ENCODE measurements at places on chromosomes 11 and 22.
A peak's percentile ranks its signal among the peaks of the same experiment; 100 is the strongest.

- no peak for DNase-seq
These were observed 15.1 kb downstream of the IFITM10 start for GRCh38 chr11:1735271-1735670.

- no peak for DNase-seq
These were observed 1015.0 kb upstream of the RAG2 start for GRCh38 chr11:37613031-37613430.

GRCh38 chr22:32781695-32782094, 19.8 kb upstream of the TIMP3 start:
- no peak for DNase-seq

- peak; percentile 20 for DNase-seq
These were observed 41.8 kb downstream of the OSBPL5 start for GRCh38 chr11:3123305-3123704.

DNA sequence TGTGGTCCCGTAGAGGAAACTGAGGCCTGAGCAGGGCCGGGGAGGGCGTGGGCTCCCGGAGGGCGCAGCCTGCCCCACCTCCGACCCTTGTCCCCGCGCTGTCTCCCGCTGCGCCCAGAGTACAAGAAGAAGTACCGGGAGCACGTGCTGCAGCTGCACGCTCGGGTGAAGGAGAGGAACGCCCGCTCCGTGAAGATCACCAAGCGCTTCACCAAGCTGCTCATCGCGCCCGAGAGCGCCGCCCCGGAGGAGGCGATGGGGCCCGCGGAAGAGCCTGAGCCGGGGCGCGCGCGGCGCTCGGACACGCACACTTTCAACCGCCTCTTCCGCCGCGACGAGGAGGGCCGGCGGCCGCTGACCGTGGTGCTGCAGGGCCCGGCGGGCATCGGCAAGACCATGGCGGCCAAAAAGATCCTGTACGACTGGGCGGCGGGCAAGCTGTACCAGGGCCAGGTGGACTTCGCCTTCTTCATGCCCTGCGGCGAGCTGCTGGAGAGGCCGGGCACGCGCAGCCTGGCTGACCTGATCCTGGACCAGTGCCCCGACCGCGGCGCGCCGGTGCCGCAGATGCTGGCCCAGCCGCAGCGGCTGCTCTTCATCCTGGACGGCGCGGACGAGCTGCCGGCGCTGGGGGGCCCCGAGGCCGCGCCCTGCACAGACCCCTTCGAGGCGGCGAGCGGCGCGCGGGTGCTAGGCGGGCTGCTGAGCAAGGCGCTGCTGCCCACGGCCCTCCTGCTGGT, 1.9 kb downstream of the NLRP6 start:
- no peak for DNase-seq

GRCh38 chr11:35248558-35249323, 109.8 kb downstream of the CD44 start:
- DNase-seq: no peak

DNA sequence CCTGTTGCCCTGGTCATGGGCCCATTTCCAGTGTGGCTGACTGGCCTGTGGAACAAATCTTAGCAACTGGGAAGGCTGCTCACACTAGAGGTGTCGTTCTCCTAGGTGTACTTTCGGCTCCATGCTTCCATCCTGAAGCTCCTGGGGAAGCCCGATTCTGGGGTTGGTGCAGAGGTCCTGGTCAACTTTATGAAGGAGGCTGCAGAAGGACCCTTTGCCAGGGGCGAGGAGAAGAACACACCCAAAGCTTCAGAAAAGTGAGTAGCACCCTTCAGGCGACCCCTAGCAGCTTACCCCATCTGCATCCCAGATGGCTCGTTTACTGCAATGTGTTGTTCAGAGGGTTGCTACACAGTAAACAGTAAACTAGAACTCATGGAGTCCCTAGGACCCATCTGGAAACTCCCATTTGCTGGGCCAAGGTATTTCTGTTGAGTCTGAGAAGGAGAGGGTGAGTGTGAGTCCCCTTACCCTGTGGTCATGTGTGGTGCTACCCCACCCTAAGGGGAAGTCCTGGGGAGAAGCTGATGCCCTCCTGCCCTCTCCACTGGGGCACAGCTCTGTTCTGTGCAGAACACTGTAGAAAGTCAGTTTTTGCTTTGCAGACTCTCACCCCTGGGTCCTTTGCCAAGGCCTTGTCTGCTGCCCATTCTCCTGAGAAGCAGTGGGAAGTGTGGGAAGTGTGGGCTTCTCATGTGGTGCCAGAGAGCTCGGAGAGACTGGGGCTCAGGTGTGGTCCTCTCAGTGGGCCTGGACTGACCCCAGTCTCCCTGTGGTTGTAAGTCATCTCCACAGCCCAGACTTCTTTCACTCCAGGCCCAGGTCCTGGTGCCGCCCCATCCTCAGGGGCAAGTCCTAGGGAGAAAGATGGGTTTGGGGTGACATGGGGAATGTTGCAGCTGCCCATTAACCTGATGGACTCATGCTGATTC, 85.0 kb downstream of the CABIN1 start:
- no peak for DNase-seq

GRCh38 chr22:49404020-49404419, 423.7 kb downstream of the BRD1 start:
- no peak for DNase-seq

- no peak for DNase-seq
These were observed 23.3 kb downstream of the ELF5 start for GRCh38 chr11:34490304-34490703.

Data from NCI-H526 treated with DMSO at 0.1 percent for 48 hours (cell line).